ENCODE measurements at places on chromosomes 1 and 21.

- peak; percentile 92 for DNase-seq
These were observed at the start of gene CXADR for GRCh38 chr21:17512253-17513213. Gene CXADR, plus strand, starts transcription at chr21:17513043. Its CDS starts 87 bp downstream, at chr21:17513130.

DNA sequence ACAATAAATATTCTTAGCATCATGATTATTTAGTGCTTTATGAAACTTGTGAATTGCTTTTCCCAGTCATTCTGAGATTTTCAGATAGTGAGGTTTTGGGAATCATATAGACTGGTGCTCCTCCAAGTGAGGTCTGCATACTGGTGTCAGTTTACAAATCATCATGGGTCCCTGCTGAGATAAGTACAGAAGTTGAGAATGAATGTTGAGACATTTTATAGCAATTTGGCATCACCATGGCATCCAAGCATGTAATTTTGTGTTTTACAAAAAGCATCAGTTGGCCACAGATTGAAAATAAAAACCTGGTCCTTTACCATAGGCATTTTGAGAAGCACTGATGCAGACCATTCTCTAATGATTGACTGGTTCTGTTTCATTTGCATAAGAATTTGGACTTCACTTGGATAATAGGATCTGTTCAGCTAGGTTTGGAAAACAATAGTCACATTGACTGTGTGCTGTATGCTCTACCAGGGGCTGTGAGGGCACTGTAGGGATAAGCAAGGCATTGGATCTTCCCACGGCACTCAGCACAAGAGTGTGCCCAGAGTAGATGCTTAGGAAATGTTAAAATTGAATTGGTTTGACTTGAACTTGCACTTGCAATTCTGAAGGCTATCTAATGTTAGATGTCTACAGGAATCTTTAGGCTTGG lies 79.0 kb upstream of the JUN start:
- no peak for DNase-seq

DNA sequence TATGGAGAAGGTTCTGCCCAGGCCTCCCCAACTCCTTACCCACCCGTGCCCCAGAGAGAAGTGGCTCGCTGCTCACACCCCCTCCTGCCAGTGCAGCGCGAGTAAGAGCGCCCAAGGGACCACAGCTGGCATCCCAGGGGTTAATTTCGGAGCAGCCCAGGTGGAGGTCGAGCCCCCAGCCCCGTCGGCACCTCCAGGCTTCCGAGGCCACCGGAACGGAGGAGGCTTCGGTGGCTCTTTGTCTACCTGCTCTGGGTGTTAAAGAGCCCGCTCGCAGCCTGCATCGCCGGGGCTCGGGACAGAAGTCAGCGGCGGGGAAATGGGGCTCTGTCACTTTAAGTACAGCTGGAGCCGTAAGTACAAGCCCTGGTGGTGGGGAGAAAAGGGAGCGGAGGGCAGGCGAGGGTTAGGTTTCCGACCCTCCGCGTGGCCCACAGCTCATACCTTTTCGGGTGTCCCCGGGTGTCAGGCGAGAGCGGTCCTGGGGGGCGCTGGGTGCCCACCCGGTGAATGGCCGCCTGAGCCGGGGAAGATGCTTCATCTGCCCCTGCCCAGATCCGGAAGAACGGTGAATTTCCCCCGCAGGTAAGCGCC lies 89.4 kb upstream of the IPO9 start:
- DNase-seq = peak; percentile 74

GRCh38 chr1:62271948-62272728 lies 47.1 kb downstream of the KANK4 start:
- DNase-seq = peak; percentile 88

- no peak for DNase-seq
These were observed 1.6 kb upstream of the FAM20B start for GRCh38 chr1:179023946-179024650.

- DNase-seq = no peak
These were observed 18.1 kb upstream of the SNX27 start for GRCh38 chr1:151593730-151594129.

GRCh38 chr1:107196973-107197562 lies 56.2 kb downstream of the NTNG1 start:
- DNase-seq = peak; percentile 68

- DNase-seq = no peak
These were observed 284.4 kb upstream of the DUSP10 start for GRCh38 chr1:222026280-222026679.

GRCh38 chr21:31115249-31115648 lies 77.0 kb upstream of the KRTAP19-8 start:
- DNase-seq = no peak

GRCh38 chr1:184362876-184363275 lies 24.0 kb upstream of the C1orf21 start:
- DNase-seq = no peak

- no peak for DNase-seq
These were observed 144.7 kb downstream of the NEGR1 start for GRCh38 chr1:72137656-72138055.

- DNase-seq = no peak
These were observed at the start of gene OBSCN for GRCh38 chr1:228207851-228208821. Gene OBSCN, plus strand, starts transcription at chr1:228208044. Its CDS starts 3,740 bp downstream, at chr1:228211784.

DNA sequence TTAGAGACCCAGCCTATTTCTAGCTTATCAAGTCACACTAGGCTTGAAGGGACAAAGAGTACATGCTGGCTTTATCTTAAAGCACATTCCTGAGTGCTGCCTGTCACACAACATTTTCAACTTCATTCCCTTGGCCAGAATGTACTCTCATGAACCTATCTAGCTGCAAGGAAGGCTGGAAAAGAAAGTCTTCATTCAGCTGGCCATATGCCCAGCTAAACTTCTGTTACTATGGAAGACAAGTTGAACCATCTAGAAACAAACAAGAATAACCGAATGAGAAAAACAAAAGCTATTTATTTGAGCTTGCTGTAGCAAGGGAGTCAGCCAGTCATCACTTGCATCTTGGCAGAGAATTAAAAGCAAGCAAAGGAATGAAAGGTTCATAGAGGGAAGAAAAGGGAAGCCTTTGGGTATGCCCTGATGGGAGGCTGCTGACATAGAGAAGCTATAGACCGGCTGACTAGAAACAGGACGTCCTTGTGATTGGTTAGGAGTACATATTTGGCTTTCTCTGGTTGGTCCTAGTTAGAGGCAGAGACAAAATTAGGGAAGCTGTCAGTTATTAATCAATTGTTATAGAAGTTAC lies 108.4 kb downstream of the NEK7 start:
- no peak for DNase-seq

DNA sequence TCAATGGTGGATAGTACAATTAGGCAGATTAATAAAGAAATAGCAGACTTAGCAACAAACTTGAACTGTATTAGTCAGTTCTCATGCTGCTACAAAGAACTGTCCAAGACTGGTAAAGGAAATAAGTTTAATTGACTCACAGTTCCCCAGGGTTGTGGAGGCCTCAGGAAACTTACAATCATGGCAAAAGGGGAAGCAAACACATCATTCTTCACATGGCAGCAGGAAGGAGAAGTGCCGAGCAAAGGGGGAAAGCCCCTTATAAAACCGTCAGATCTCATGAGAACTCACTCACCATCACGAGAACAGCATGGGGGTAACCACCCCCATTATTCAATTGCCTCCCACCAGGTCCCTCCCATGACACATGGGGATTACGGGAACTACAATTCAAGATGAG lies 27.1 kb upstream of the PDE4B start:
- no peak for DNase-seq
